ENCODE measurements at places on chromosomes 11 and 22. TPM values are rescaled to one million over a fixed set of nuclear protein-coding genes. Genes with fewer than 3 reads are reported as not detected.

DNA sequence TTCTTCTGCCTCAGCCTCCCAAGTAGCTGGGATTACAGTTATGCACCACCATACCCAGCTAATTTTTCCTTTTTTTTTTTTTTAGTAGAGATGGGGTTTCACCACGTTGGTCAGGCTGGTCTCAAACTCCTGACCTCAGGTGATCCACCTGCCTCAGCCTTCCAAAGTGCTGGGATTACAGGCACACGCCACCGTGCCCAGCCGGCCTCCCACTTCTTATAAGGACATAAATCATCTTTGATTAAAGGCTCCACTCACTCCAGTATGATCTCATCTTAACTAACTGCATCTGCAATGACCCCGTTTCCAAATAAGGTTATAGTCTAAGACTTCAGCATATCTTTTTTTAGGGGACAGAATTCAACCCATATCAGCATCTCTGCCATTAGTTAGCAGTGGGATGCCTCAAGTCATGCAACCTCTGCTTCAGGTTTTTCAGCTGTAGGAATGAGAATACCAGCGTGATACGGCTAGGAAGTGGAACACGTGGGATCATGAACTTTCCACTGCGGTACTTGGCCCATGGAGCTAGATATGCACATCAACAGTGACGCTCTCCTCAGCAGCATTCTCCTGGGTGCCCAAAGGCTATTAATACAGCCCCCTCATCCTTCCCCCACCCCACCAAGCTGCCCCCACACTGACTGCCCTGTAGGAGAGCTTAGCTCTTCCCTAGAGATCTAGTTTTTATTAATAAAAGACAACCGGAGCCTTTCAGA lies 41.4 kb downstream of the MCHR1 start:
- no peak for DNase-seq

GRCh38 chr11:1693327-1694063 lies 3.5 kb upstream of the KRTAP5-6 start:
- DNase-seq: peak; percentile 65

DNA sequence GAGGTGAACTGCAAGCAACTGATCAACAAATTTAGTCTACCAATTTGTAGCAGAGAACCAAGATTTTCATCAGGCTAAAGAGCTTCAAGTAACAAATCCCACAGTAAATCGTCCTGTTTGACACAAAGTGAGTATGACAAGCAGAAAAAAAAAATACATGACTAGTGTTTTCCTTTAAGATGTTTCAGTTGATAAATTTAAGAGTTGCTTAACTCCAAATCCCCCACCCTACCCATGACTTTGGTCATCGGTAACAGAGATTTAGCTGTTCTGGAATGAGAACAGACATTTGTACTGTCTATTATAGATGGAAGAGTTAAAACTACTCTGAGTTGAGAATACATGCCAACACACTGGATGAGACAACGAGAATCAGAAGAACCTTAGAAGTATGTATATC lies 165.0 kb upstream of the MTMR2 start:
- DNase-seq: no peak

DNA sequence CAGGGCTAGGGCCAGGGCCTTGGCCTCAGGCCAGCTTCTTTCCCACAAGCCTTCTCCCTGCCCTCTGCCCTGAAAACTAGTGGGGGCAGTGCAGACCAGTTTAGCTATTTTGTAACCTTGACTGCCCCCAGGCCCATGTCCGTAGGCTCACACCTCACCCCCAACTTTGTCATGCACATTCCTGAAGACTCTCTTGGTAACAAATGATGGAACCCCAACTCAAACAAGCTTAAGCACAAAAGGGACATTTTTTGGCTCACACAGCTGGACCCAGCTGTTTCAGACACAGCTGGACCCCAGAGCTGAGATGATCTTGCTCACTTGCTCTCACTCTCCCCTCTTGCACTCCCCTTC lies 46.6 kb downstream of the KCNQ1OT1 start:
- no peak for DNase-seq

DNA sequence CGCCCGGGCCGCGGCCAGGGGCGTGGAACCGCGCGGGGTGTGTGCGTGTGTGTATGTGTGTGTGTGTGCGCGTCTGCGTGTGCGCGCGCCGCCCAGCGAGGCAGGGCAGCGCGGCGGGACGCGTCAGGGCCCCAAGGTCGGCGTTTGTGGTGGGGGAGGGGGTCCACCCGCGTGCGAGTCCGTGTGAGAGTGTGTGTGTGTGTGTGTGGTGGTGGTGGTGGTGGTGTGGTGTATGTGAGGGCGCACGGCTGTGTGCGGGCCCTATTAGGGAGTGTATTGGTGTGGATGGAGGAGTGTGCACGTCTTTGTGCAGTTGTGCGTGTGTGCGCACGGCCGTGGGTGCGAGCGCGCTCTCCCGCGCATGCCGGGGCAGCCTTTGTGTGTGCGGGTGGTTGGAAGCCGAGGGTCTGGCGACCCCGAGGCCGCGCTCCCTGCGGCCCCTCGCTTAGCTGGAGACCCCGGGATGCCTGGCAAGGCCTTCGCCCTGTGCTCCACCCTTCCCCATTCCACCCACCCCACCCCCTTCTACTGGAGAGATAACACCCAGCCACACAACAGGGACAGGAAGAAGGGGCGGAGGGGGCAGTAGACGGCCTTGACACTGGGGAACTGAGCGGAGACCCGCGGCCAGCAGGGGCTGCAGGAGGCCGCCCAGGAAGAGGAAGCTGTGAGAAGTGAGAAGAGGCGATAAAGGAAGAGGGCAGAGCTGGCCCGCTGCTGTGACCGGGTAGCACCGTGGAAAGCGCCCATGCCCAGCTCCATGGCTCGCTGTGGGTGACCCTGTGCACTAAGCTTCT lies 528 bp upstream of the ARRB1 start:
- peak; percentile 64 for DNase-seq

- peak; percentile 24 for DNase-seq
Measured at GRCh38 chr22:31286360-31287255, 5.7 kb downstream of the PIK3IP1 start.

DNA sequence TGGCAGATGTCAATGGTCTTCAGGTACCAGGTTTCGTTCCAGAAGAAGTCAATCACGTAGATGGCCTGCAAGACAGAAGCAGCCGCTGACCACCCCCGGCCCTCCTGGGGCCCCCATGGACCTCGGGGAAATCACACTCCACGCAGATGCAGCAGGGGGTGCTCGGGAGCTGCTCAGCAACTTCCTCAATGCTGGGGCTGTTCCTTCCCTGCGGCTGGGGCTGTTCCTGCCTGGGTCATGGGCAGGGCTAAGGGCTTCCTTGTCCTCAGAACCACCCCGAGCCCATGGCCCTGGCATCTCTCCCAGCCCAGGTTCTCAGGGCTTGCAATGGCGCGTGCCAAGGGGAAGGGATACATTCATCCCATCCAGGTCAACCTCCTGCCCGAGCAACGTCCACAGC lies 10.3 kb downstream of the DHCR7 start:
- no peak for DNase-seq

- DNase-seq: no peak
Measured at GRCh38 chr22:41648432-41648831, 27.3 kb downstream of the XRCC6 start.

DNA sequence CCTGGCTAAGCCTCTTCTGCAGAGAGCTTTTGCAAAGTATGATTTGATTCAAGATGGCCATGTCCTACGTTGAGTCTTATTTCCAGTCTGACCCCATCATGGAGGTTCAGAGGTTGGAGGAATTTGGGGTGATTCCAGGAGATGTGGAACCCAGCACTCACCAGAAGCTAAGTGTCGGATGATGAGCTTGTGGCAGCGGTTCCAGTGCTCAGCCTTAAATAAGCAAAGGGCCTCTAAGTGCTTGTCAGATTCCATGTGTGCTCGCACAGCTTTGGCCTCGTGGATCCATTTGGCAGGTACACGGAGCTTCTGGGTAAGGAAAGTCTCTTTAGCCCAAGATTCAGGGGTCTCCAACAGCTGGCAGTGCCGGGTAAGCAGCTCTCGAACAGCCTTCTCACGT lies 11.9 kb upstream of the CHRNA10 start:
- no peak for DNase-seq

- DNase-seq: no peak
Measured at GRCh38 chr11:97871816-97872215, 1148.9 kb upstream of the CNTN5 start.

- DNase-seq: no peak
Measured at GRCh38 chr11:72767203-72768062, 15.2 kb upstream of the ARAP1 start.

- peak; percentile 85 for DNase-seq
Measured at GRCh38 chr22:19691721-19692341, 22.5 kb upstream of the SEPTIN5 start.

- no peak for DNase-seq
Measured at GRCh38 chr11:13763341-13763740, 94.9 kb downstream of the FAR1 start.

Gene SCGB2A2
- not detected for total RNA-seq

Gene SELENOM
- 155 TPM for total RNA-seq

Gene CDC42EP1
- total RNA-seq: 33.2 TPM

Gene MMP12
- total RNA-seq: 3.0 TPM

Gene ACRV1
- not detected for total RNA-seq

Gene PIH1D2
- total RNA-seq: 2.6 TPM

Gene RPS6KB2
- 42.3 TPM for total RNA-seq
